Aorta (tissue), 5 donors: ENCODE measurements at places on chromosomes 7 and 10.

DNA sequence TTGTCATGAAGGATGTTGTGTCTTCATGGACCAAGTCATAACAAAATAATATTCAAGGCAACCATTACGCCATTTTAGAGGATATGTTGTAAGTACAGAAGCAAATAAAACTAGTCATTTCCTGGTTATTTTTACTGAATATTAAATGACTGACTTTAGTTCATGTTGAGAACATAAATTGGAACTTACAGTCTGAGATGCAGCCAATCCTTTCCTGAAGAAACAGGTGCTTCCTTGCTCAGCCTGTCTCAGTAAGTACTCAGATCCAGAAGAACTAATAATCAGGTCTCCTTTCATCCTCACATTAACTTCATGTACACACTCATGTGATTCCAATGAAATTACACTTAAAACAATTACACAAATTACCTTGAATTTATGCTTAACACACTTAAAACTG, 12.3 kb downstream of the SEMA3A start:
- no peak for DNase-seq

DNA sequence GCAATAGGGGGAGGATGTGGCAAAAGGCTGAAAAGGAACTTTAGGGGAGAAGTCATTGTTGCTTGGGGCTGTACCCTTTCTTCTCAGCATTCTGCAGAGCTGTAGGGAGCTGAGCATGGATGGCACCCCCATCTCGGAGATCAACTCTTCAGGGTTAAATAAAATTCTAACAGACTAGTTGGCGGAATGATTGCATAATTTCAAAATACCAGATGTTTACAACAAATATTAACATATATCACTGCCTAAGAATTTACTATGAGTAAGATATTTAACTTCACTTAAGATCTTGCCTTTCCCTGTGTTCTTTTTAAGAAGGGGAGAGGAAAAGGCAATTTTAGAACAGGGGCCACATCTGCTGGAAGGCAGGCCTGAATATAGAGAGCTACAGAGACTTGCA, 509 bp upstream of the OR2F1 start:
- DNase-seq, result no peak

GRCh38 chr10:124477614-124478363, 16.2 kb downstream of the LHPP start:
- DNase-seq, result no peak

DNA sequence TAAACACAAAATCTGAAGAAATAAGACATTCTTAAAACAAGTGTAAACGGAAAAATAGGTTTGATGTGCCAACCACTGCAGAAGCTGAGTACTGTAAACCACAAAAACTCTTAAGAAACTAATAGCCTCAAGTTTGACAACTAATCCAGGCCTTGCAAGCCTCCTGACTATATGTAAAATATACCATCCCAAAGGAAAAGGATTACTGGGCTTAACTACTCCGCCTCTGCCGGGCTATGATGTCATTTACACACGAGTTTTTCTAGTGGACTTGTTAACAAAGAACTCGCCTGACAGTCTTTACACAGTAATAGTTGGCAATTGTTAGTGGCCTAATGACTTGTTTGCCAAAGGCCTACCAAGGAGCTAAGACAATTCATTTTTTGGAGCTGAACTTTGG, 2.1 kb downstream of the KIF5B start:
- no peak for DNase-seq

DNA sequence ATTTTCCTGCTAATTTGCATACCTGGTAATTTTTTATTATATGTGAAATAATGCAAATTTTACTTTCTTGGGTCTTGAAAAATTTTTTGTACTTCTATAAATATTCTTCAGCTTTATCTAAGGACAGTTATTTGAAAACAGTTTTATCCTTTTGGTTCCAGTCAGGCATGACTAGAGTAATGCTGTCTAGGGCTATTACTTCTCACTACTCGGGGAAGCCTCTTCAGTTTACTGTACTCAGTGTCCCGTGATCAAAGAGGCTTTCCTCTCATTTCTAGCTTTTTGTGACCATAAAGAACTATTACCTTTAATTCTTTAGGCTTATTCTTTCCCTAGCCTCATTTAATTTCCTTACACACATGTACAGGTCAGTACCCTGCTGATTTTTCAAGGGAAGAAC, 153.8 kb upstream of the HDAC9 start:
- DNase-seq, result no peak
